ENCODE measurements at places on chromosomes 6 and 20.

DNA sequence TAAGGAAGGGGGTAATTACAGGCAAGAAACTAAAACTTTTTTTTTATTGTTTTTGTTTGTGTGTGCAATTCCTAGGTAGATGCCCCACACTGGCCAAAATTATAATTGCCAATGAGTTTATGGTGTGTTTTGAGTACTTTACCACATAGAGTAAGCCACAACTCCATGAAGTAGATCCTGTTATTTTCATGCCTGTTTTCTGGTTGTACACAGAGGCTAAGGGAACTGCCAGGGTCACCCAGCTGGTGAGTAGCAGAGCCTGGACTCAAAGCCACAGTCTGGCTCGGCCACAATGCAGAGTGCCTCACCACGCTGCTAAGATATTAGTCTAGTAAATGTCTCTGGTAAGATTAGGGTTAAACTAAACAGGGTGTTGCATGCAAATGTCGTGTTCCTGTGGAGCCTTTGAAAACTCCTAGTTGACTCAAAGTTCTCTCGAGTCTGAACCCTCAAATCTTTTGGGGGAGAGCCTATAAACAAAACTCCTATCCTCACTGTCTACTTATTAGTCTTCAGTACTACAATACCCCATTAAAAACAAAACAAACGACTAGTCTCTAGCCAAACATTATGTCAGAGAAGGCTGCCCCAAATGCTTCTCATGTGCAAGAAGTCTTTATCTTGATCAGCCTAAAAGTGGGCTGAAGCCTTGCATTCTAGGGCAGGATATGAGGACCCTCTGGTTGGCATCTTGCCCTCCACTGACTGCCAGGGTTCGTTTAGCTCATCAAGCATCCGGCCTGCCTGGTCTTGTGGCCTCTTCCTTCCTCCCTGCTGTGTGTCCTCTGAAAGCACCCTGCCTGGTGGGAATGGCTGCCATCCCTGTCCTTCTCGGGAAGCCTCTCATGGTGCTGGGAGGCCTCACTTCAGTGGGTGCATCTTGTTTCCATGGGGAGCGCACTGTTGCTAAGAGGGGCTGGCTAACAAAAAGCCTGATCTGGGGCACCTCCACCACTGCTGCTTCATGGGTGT, 4.2 kb downstream of the DUSP22 start:
- no peak for DNase-seq

GRCh38 chr6:131770776-131771175, 37.0 kb upstream of the ENPP1 start:
- DNase-seq = no peak

DNA sequence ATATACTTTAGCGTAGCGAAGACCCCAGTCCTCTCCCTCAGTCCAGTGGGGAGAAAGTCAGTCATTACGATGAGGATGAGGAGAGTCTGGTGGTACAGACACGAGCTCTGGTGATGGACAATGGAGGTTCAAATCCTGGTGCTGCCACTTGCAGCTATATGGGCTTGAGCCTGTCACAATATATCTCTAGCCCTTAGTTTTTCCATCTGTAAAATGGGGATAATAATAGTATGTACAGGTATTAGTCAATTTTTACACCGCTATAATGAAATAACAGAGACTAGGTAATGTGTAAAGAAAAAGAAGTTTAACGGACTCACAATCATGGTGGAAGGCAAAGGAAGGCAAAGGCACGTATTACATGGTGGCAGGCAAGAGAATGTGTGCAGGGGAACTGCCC, 237.9 kb downstream of the BCAS1 start:
- DNase-seq = no peak

DNA sequence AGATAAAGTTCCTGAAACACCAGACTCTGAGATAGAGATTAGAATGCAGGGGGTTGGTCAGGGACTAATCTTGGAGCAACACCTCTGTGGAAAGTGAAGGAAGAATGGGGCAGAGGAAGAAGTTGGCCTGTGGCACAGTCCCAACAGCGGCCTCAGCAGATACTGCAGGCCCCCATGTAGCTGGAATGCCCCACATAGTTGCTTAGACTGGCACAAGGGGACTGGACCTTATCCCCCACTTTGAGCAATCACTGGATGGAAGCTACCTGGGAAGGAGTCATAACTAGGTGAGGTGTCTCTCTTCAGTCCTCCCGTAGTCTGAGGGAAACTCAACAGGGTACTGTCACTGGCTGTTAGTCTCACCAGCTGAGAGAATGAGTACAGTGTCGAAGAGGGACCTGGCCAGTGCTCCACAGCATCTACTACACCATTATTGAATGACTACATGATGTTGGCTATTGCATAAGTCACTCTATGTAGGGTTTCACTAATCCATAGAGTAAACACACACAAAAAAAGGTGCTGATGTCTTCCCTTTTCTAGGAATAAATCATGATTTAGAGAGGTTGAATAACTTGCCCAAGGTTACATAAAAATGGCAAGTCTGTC, 47.5 kb downstream of the ADGRG6 start:
- no peak for DNase-seq

DNA sequence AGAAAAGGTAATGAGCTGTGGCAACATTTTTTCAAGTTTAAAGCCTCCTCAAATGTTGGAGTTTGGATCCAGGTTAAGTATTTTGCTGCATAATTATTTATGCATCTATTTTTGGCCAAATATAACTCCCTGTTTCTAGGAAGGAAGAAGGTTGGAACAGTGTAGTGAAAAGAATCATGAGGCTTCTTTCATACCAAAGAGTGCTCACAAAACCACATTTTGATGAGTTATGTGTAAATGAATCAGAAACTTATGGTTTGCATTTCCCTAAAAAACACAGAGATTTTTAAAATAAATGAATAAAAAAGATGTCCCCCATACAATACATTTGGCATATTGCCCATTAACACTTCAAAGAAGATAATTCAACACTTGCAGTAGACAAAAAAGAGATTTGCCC, 246.9 kb upstream of the PRDM1 start:
- DNase-seq = no peak

- no peak for DNase-seq
These were observed 398.4 kb downstream of the BCKDHB start for GRCh38 chr6:80504882-80505281.

DNA sequence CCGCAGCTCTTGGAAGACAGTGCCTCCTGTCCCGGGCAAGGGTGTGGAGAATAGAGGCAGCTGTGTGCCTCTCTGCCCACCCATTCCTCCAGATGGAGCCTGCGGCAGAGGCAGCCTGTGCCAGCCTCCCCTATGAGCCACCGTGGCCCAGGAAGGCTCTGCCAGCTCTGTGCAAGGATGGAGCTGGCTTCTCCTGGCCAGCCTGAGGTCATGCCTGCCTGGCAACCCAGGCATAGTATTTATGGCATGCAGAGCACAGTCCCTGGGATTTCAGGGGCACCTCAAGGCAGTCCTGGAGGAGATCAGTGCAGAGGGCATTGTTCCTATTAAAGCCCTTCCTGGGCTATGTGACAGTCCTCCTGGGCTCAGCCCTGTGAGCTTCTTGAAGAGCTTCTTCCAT, 1.5 kb downstream of the EPB41L1 start:
- DNase-seq = no peak

DNA sequence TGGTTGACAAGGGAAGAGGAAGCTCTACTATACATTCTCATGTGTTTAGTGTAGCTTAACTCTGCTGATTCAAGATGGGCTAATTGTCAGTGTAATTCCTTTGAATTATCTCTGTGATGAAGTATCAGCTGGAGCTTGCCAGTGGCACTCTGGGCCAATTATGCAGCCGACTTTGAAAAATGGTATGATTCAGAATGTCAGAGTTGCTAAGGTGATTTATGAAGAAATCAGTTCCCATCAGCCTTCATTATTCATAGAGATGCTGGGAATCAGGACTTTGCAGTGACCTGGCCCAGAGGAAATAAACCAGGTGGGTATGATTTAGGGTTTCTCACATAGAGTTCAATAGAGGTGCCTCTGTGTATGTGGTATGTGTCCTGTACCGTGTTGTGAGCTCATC, 33.4 kb downstream of the KCNS1 start:
- DNase-seq = no peak

GRCh38 chr6:149026530-149026942, 279.7 kb downstream of the UST start:
- no peak for DNase-seq

DNA sequence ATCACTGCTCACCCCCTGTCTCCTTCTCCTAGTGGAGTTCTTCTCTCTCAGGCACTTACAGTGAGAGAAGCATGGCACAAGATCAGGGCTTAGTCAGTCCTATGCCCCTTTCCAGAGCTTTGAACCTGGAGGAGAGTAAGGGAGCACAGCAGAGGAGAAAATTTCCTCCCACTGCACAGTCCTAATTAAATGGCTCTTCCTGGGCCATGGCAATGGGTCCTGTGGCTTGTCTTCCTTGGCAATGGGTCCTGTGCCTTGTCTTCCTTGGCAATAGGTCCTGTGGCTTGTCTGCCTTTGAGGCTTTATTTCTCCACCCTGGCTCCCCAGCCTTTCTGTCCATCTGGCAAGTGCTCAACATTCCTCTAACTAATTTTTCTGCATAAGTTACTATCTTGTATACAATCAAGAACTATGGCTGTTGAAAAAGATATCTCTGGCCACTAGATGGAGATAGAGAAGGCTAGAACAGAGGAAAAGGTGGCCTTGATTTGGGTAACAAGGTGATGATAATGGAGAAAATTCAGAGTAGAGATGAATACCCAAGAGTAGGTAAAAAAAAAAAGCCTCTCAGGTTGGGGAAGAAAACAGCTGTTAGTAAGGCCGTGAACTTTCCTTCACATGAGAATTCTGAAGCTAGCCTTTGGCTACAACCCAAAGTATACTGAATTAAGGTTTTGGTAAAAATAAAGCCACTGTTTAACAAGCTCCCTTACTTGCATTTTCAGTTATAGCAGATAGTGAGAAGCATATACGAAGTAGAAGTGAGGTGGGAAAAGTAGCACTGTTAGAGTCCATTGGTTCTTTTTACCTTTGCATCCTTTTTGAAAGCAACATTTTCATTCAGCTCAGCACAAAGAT, 504.9 kb downstream of the DOK5 start:
- no peak for DNase-seq

DNA sequence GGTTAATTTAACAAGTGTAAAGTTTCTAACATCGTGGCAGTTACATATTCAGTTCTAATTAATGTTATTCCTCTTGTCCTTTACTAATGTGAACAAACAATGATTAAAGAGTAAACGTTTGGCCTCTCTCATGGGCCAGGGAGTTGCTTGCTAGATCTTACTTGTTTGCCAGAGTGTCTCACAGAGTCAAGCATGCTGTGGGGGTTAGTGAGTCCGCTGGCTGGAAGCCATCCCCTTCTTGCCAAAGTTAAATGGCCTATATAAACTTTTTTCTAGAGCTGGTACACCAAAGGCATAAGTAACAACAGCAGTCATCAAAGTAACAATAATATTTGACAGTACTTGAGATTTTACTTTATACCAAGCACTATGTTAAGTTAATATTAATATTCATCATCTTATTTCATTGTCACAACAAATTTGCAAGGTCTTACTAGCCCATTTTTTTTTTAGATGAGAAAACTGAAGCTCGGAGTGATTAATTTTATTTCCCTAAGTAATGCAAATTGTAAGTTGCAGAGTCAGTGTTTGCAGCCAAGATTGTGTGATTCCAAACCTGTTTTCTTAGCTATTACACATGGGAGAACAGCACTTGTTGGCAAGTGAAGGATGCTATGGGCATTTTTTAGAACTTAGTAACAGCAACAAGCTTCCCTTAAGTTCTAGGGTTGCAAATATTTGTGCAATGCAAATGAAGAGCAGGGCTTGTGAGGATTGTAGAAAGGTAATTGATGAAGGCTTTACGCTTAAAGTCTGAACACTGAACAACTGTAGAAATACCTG, 224.5 kb downstream of the RFPL4B start:
- no peak for DNase-seq
